HFFc6 (cell line): ENCODE measurements at places on chromosomes 12 and 14. TPM values are rescaled to one million over a fixed set of nuclear protein-coding genes. Genes with fewer than 3 reads are reported as not detected.

The AGAP2 gene
- total RNA-seq = 0.12 to 0.15 TPM (median 0.14 TPM) in 3 replicates

The KRT83 gene
- total RNA-seq = not detected in 2 replicates

The FITM1 gene
- 0.24 TPM in 1 of 3 replicates, not detected in the others for total RNA-seq

The TTC6 gene
- total RNA-seq = 1.2 TPM in 1 of 3 replicates, not detected in the others

The SOX5 gene
- total RNA-seq = not detected in 2 replicates

- DNase-seq = no peak
Measured at GRCh38 chr12:127546721-127547505, 720.1 kb upstream of the TMEM132C start.

GRCh38 chr14:85280074-85280473 lies 249.9 kb upstream of the FLRT2 start:
- DNase-seq = peak; percentile 20

GRCh38 chr12:101616027-101616494 lies 21.3 kb downstream of the MYBPC1 start:
- DNase-seq = no peak

- DNase-seq = no peak
Measured at GRCh38 chr12:271161-271560, 8.5 kb upstream of the SLC6A13 start.

- DNase-seq = peak; percentile 67
Measured at GRCh38 chr12:69000540-69001243, 67.7 kb upstream of the CPM start.

DNA sequence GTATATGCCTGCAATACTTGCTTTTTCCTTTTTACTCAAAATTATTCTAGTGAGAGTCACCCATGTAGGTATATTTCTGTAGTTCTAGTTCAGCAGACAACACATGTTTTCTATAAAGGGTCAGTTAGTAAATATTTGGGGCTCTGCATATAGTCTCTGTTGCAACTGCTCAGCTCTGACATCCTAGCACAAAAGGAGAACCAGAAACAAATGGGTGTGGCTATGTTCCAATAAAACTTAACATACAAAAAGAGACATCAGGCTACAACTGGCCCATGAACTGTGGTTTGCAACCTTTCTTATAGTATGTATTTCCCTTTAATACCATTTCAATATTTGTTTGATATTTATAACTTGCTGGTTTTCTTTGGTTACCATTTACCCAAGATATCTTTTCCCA lies 11.9 kb downstream of the NT5DC3 start:
- DNase-seq = no peak
